ENCODE measurements at places on chromosomes 12 and 14.

DNA sequence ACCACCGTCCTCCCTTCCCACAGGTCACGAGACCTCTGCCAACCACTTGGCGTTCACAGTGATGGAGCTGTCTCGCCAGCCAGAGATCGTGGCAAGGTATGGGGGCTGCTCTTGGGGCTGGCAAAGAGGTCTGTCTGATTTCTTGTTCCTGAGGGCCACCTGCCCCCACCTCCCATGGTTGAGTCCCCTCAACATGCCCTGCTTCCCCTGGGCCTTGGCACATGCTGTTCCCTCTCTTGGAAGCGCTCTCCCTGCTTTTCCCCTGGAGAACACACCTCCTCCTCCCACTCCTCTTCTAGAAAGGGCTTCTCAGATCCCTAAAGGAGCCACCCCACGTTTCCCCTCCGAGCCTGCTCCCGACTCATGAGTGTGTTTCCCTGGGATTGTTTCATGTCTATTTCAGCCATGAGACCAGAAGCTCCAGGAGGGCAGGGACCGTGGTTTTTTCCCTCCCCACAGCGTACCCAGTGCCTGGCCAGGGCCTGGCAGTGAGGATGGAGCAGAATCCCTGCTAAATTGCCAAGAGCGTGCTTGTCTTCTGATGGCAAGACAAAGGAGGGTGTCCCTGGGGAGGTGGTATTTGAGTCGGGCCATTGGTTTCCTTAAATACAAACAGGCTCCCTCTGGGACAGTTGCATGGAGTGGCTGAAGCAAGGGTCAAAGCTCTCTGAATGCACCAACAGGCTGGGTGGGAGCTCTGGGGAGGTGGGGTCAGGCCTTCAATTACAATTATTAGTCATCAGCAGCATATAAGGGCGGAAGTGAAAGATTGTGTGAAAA is 34.1 kb downstream of the CYP46A1 start:
- no peak for DNase-seq

GRCh38 chr12:11727133-11727664 is 77.7 kb downstream of the ETV6 start:
- DNase-seq = no peak

DNA sequence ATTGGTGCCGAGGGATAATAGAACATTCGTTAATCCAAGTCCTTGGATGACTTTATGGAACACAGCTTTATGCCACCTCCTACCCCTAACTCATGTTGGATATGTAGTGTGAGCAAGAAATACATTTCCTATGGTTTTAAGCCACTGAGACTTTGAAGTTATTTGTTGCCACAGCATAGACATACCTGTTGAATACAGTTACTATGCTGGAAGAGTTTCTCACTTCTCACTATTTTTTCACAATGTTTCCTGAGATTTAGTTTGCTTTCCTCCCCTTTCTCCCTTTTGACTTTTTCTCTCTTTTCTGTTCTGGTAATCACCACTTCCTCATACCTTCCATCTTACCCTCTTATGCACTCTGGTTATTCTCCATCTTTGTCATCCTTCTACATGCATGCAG is 7.5 kb upstream of the CLEC4E start:
- DNase-seq = no peak

- no peak for DNase-seq
Measured at GRCh38 chr14:102608064-102608446, 15.6 kb downstream of the RCOR1 start.

- DNase-seq = no peak
Measured at GRCh38 chr12:89709995-89710872, 1.6 kb upstream of the ATP2B1 start.

DNA sequence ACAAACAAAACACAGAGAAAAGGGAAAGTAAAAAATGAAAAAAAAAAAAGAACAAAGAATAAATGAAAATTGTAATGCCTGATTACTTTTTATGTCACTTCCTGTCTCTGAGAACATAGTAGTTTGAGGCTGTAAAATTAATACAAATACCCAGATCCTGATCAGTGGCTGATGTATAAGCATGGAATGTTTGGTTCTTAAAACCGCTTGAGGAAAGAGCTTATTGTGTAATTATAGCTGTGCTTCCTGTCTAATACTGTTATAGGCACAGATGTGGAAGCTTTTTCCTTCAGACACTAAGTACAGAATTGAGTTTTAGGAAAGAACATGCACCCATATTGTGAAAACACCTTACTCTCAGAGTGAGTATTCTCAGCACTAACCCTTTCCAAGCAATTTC is 86.9 kb downstream of the AVPR1A start:
- peak; percentile 11 for DNase-seq

DNA sequence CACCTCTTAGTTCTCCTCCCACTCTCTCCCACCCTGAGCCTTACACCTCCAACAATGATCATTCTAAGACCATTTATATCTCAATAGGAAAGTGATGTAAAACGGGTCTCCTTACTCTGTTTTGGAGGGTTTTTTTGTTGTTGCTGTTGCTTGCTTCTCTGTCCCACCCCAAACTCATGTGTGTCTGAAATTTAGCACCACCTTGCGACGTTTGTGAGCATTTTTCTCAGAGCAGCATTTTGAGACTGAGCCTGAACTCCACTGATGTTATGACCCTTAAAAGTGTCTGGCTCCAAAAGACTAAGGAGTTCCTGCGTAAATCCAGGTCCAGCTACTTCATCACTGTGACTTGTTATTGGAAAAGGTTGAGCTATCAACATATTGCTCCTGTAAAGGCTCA is 155.0 kb downstream of the DAD1 start:
- no peak for DNase-seq

DNA sequence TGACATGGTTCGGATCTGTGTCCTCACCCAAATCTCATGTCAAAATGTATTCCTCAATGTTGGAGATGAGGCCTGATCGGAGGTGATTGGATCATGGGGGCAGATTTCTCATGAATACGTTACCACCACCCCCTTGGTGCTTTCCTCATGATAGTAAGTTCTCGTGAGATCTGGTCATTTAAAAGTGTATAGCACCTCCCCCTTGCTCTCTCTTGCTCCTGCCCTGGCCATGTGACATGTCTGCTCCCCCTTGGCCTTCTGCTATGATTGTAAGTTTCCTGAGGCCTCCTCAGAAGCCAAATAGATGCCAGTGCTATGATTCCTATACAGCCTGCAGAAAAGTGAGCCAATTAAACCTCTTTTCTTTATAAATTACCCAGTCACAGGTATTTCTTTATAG is 7.1 kb downstream of the OR6C68 start:
- DNase-seq = no peak

- no peak for DNase-seq
Measured at GRCh38 chr14:24381363-24382063, 13.5 kb downstream of the NFATC4 start.

GRCh38 chr12:62957233-62957953 is 22.4 kb upstream of the PPM1H start:
- no peak for DNase-seq

GRCh38 chr14:50533241-50533705 is 904 bp upstream of the MAP4K5 start:
- DNase-seq = no peak

DNA sequence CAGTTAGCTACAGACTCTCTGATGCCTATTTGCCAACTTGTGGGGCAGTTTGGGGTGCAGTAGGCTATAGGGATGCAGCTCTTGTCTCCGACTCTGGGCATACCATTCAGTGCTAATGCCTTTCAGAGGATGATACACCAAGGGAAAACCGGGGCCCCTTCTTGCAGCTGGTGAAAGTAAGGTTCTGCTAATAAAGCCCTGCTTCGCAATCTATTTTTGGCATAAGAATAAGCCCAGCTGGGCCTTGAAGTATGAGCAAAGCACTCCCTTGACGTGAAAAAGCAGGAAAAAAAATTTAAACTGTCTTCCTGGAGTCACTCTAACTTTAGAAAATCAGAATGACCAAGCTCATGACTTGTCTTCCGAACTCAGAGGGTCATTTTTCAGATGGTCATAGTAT is 124.1 kb upstream of the RBM19 start:
- DNase-seq = no peak

DNA sequence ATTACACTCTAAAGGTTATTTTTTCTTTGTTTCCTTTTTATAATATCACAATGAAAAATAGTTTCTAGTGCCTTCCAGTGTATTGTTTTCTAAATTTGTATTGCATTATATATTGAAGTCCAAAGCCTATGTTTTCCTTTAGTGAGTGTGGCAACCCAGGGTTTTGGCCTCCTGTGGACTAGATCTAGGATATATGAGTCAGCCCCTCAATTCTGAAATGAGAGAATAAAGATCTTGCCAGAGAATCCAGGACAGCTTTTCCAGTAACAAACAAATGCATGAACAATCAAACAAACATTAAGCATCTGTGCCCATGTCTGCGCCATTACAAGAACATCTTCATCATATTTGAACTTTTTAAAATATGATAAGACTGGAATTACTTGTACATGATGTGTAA is 70.7 kb upstream of the SSTR1 start:
- DNase-seq = no peak

- DNase-seq = peak; percentile 22
Measured at GRCh38 chr12:78420991-78421390, 443.6 kb upstream of the SYT1 start.

DNA sequence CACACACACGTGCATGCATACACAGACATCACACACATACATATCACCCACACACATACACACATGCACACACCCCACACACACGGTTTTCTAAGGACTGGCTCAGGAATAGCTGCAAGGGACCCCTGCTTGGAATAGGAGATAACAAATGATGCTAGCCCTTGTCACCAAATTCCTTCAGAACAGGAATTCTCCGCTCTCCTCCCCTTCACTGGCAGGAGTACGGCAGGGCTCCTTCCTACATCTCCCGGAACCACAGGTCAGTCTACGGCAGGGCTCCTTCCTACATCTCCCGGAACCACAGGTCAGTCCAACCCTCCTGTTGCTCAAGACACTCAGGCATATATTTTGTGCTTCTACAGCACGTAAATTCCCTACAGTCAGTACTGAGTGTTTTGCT is 23.9 kb downstream of the PHLDA1 start:
- no peak for DNase-seq

GRCh38 chr14:59159169-59159568 is 29.3 kb upstream of the DAAM1 start:
- DNase-seq = no peak

DNA sequence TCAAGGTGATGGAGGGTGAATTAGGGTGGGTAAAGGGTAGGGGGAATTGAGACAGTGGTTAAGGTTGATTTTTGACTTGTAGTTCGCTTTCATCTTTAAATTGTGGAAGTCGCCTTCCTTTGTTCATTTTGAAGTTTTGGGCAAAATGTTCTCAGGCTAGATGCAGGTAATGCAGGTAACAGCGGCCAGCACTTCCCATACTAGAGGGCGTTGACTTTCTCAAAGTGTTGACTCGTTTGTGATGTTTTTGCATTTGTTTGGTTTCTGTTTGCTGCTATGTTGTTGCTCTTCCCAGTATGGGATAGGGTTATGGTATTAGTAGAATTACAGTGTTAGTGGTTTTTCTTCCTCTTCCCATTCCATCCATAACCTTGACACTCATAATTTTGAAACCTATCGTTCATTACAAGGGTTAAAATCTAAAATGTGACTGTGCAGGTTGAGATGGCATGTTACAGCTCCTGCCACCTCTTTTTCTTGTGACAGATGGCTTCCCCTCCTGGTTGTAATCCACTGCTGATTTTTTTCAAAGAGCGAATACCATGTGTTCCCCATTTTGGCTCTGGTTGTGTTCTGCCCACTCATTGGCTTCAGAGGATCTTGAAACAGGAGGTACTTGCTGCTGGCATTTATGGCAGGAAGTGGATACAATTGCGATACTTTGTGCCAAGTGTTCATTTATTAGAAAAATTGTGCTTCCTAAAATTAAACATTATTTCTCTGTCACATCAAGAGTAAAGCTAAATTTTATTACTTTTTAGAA is 57.1 kb downstream of the ERC1 start:
- DNase-seq = no peak

GRCh38 chr14:88437658-88438057 is 52.2 kb downstream of the SPATA7 start:
- no peak for DNase-seq

DNA sequence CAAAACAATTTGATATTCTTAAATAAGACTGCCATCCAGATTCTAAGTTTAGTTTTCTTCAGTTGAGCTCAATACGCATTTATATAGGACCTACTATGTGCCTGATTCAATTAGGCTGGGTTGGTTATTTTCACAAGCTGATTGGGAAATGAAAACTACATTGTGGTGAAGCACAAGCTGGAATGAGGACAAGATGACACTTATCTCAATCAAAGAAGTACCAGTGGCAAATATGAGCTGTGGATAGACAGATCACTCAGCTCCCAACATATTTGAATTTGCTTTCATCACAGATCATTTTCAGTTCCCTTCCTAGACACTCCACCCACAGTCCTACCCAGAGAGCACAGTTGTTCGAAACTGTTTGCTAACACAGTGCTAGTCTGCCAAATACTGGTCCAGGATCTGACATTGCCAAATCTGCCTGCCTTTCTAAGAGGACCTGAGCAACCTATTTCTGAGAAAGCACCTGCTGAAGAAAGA is 74.7 kb downstream of the LLPH start:
- no peak for DNase-seq

- DNase-seq = no peak
Measured at GRCh38 chr12:75556311-75556899, 45.0 kb upstream of the KRR1 start.

DNA sequence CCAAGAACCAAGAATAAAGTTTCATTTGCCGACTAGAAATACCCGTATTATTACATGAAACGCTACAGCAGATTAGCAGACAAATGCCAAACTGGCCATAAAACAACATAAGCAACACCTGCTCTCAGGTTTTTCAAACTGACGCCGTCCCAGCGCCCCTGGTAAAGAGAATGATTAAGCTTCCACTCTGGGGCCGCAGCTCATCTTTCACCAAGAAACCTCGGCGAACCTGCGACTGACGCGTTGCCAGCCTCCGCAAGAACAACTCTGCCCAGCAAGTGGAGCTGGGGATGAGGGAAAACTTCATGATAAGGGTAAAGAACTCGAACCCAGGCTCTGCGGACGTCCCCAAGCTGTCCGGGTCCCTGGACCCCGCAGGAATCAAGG is 530 bp downstream of the ARL1 start:
- peak; percentile 9 for DNase-seq

GRCh38 chr12:92810370-92810769 is 107.6 kb downstream of the PLEKHG7 start:
- no peak for DNase-seq

- no peak for DNase-seq
Measured at GRCh38 chr12:95959107-95959506, 16.0 kb downstream of the AMDHD1 start.

All from GM04503 (cell line).